Astrocyte (in vitro differentiated cells and primary cell): ENCODE measurements at places on chromosomes 3 and 15. TPM values are rescaled to one million over a fixed set of nuclear protein-coding genes. Genes with fewer than 3 reads are reported as not detected.

DNA sequence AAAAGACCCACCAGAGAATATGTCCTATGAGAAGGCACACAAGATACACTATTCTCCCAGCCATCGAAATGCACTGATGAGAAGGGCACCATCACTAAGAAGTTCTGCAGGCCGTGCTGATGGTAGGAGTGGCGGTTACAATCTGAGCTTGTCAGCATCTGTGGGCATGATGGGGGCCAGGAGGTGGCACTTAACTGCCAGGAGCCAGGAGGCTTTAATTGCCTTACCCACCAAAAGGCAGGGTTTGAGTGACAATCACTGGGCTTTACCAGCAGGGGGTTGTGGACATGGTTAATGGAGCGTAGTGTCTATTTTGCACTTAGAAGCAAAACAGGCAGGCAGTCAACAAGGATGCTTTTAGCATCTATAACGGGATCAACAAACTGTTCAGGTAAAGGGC is 16.0 kb upstream of the SQOR start:
- H3K36me3 ChIP-seq: no peaks in the 10 kb centered on the region
- H3K27me3 ChIP-seq: no peaks in the 10 kb centered on the region
- DNase-seq: no peak
- no peak overlapping the region for H3K4me3 ChIP-seq
- no peaks in the 10 kb centered on the region for H3K4me1 ChIP-seq

GRCh38 chr15:101803676-101804075 is 367 bp downstream of the OR4F6 start:
- peaks cover under 1% of the 10 kb centered on the region for H3K27me3 ChIP-seq
- peak; percentile 18 for DNase-seq
- peaks cover 10% of the 10 kb centered on the region for H3K4me1 ChIP-seq
- H3K4me3 ChIP-seq: no peak overlapping the region

DNA sequence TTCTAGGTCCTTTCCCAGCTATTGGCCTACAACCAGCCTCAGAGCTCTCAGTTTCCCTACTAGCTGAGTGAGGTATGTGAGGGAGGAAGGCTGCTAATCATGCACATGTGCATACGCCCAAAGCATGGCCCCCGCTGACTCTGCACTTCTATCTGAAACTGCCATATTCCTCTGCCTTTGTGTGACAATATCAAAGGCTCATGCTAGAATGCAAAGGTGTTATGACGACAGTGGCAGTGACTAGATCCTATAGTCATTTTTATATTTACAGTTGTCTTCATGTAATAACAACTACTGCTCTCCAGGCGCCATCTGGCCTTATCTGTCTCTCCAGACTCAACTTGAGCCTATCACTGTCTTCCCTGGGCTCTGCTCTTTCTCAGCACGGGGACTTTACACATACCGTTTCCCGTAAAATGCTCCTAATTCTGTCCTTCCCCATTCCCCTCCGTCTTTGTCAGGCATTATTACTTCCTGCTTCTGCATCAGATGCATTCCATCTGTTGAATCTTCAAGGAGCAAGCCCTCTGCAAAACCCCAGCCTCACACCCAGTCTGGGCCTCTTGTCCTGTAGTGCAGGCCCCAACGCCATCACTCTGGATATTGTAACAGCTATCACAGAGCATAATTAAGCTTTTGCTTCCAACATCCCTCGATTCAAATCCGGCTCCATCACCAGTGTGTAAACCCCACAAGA is 102.5 kb downstream of the PDCD6IP start:
- no peak for DNase-seq
- peaks cover 7% of the 10 kb centered on the region for H3K27me3 ChIP-seq
- H3K4me1 ChIP-seq: no peaks in the 10 kb centered on the region
- H3K27ac ChIP-seq: no peak overlapping the region

DNA sequence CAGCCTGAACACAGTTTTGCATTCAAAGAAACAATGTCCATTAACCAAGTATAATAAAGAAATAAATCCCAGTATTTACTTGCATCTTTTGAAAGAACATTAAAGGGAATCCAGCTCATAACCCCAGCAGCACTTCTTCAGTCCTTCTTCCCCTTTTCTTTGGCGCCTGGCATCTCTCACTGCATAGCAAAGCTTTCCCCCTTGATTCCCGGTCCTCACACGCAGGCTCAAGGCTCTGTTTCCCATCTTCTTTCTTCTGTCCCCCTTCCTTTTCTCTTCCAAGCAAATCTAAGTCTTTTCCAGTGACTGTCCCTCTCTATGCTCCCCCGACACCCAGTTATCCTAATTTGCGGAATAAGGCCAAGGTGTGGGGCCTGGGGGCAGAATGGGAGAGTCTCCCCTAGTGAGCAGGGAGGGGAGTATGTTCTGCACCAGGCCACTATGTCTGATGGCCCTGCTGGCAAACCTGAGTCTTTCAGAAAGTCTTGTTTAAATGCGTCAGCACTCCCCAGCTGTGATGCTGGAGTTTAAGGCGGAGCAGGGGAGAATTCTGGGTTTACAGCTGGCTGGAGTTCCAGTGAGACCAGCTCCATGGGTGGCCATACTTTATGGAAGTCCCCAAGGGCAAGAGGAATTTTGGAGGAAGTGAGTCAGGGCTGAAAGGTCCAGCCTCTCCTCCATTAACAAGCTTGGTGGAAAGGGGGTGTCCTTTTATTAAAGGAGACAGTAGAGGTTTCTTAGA is 42.1 kb downstream of the GOLGA6A start:
- H3K27ac ChIP-seq: peak overlapping the region; percentile 72
- no peaks in the 10 kb centered on the region for H3K36me3 ChIP-seq
- peak; percentile 90 for DNase-seq
- peaks cover 29% of the 10 kb centered on the region for H3K4me1 ChIP-seq
- no peak overlapping the region for H3K4me3 ChIP-seq

DNA sequence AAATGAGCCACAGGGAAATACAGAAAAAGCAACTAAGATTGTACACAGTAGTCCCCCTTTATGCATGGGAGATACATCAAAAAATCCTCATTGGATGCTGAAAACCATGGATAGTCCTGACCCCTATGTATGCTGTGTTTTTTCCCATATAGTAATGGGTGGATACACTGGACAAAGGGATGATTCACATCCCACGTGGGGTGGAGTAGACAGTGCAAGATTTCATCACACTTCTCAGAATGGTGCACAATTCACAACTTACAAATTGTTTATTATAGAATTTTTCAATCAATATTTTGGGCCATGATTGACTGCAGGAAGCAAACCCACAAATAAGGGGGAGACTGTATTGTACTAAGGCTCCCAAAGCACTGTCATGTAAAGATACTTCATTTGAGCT is 224.4 kb upstream of the STRIT1 start:
- no peak overlapping the region for H3K4me3 ChIP-seq
- DNase-seq: no peak
- no peak overlapping the region for H3K27ac ChIP-seq
- no peaks in the 10 kb centered on the region for H3K27me3 ChIP-seq

LMOD3 gene
- total RNA-seq: 0.07 TPM in 1 of 2 replicates, not detected in the other

- H3K27me3 ChIP-seq: no peaks in the 10 kb centered on the region
- DNase-seq: peak; percentile 98
- no peaks in the 10 kb centered on the region for H3K36me3 ChIP-seq
- peak overlapping the region; percentile 67 for H3K27ac ChIP-seq
Measured at GRCh38 chr15:57218826-57219576, 157.3 kb upstream of the CGNL1 start.

GRCh38 chr3:124861041-124861440 is 26.1 kb downstream of the ITGB5 start:
- no peak overlapping the region for H3K4me3 ChIP-seq
- H3K4me1 ChIP-seq: peaks cover 29% of the 10 kb centered on the region
- peaks cover 3% of the 10 kb centered on the region for H3K36me3 ChIP-seq

GRCh38 chr3:183275418-183275817 is 22.4 kb downstream of the B3GNT5 start:
- no peak overlapping the region for H3K27ac ChIP-seq
- no peaks in the 10 kb centered on the region for H3K27me3 ChIP-seq
- DNase-seq: peak; percentile 46
- H3K4me1 ChIP-seq: peaks cover 11% of the 10 kb centered on the region
- H3K36me3 ChIP-seq: no peaks in the 10 kb centered on the region
- no peak overlapping the region for H3K4me3 ChIP-seq

- no peaks in the 10 kb centered on the region for H3K27me3 ChIP-seq
- H3K4me3 ChIP-seq: no peak overlapping the region
- no peaks in the 10 kb centered on the region for H3K4me1 ChIP-seq
- no peak overlapping the region for H3K27ac ChIP-seq
- no peak for DNase-seq
Measured at GRCh38 chr3:120459196-120459595, 8.4 kb upstream of the FSTL1 start.

GRCh38 chr3:24661175-24661584 is 166.5 kb upstream of the THRB start:
- no peaks in the 10 kb centered on the region for H3K27me3 ChIP-seq
- no peak overlapping the region for H3K4me3 ChIP-seq
- H3K27ac ChIP-seq: no peak overlapping the region
- H3K4me1 ChIP-seq: no peaks in the 10 kb centered on the region

GRCh38 chr3:162760789-162761188 is 1264.2 kb downstream of the OTOL1 start:
- no peaks in the 10 kb centered on the region for H3K27me3 ChIP-seq
- no peak overlapping the region for H3K27ac ChIP-seq
- no peaks in the 10 kb centered on the region for H3K4me1 ChIP-seq

- DNase-seq: no peak
- peaks cover 58% of the 10 kb centered on the region for H3K36me3 ChIP-seq
- H3K27me3 ChIP-seq: no peaks in the 10 kb centered on the region
- H3K27ac ChIP-seq: no peak overlapping the region
Measured at GRCh38 chr3:124992041-124992440, 57.5 kb upstream of the MUC13 start.

- DNase-seq: no peak
- peaks cover 24% of the 10 kb centered on the region for H3K36me3 ChIP-seq
- H3K4me3 ChIP-seq: no peak overlapping the region
- no peaks in the 10 kb centered on the region for H3K27me3 ChIP-seq
Measured at GRCh38 chr3:112114576-112115160, 18.4 kb downstream of the GCSAM start.

- no peak for DNase-seq
- no peak overlapping the region for H3K4me3 ChIP-seq
- H3K36me3 ChIP-seq: no peaks in the 10 kb centered on the region
- no peaks in the 10 kb centered on the region for H3K4me1 ChIP-seq
Measured at GRCh38 chr3:115689928-115690327, 66.6 kb downstream of the GAP43 start.

HIGD2B gene
- not detected in 2 replicates for total RNA-seq

DNA sequence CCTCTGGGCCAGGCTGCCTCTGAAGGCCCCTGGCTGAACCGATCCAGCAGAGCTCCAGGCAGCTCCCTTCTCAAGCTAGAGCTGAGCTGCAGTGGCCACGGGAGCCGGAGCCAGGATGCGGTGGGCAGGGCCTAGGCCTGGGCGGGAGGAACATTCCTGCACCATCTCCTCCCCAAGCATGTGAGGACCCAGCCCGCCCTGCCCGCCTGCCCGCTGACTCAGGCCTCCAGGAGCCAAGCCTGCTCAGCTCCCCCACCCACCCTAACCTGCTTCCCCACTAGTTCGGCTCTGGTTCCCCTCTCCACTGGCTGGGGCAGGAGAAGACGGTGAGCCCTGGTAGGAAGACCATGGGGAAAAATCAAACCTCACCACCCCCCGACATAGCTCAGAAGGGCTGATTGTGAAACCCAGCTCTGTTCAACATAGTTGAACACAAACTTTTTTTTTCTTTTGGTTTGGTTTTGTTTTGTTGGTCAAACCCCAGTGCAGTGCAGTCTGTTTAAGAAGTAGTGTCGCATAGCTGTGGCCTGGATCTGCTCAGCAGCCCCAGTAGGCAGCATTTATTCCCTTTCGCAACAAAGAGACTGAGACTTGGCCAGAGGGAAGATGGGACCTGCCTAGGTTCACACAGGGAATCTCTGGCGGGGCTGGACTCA is 13.5 kb downstream of the SNX33 start:
- H3K27me3 ChIP-seq: no peaks in the 10 kb centered on the region
- DNase-seq: peak; percentile 91
- peak overlapping the region; percentile 96 for H3K27ac ChIP-seq
- H3K4me3 ChIP-seq: no peak overlapping the region

GRCh38 chr3:167318306-167318705 is 61.8 kb downstream of the ZBBX start:
- H3K4me3 ChIP-seq: no peak overlapping the region
- H3K27ac ChIP-seq: no peak overlapping the region
- no peaks in the 10 kb centered on the region for H3K27me3 ChIP-seq
- no peaks in the 10 kb centered on the region for H3K36me3 ChIP-seq
- H3K4me1 ChIP-seq: no peaks in the 10 kb centered on the region
- no peak for DNase-seq

DNA sequence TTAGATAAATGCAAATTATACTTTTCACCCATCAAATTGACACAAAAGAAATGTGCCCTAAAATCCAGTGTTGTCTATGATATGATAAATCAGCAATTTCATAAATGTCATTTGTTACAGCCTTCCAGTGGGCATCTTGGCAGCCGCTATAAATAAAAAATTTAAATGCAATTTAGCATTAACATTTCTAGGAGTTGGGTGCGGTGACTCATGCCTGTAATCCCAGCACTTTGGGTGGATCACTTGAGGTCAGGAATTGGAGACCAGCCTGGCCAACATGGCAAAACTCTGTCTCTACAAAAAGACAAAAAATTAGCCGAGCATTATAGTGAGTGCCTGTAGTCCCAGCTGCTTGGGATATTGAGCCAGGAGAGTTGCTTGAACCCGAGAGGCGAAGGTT is 65.9 kb upstream of the POMGNT2 start:
- H3K4me3 ChIP-seq: no peak overlapping the region
- no peak for DNase-seq
- no peaks in the 10 kb centered on the region for H3K4me1 ChIP-seq

LSMEM2 gene
- 0.30 TPM in 1 of 2 replicates, not detected in the other for total RNA-seq

DNA sequence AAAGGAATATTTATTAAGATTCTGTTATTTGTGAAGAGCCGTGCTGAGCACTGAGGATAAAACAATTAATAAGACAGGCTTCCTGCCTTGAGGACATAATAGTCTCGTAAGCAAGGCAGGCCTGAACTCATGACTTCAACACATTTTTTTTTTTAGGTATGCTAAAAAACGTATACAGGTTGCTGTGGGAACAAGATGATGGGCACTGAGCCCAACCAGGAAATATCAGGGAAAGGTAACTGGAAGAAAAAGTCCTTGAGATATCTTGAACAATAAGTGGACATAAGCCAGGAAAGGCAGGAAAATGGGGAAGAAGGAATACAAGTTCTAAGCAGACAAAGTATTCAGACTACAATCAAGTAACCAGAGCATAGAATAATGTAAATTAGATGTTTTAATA is 26.1 kb downstream of the CERS3 start:
- H3K4me1 ChIP-seq: no peaks in the 10 kb centered on the region
- H3K36me3 ChIP-seq: no peaks in the 10 kb centered on the region
- H3K27ac ChIP-seq: no peak overlapping the region

ENTPD3 gene
- 0.53 and 0.75 TPM in 2 replicates for total RNA-seq

MUC4 gene
- 0.02 and 0.05 TPM in 2 replicates for total RNA-seq

- no peak overlapping the region for H3K4me3 ChIP-seq
- peaks cover 13% of the 10 kb centered on the region for H3K4me1 ChIP-seq
- DNase-seq: no peak
- no peak overlapping the region for H3K27ac ChIP-seq
- no peaks in the 10 kb centered on the region for H3K27me3 ChIP-seq
- no peaks in the 10 kb centered on the region for H3K36me3 ChIP-seq
Measured at GRCh38 chr3:179045719-179046402, 25.7 kb downstream of the ZMAT3 start.

B3GALNT1 gene
- 11.1 and 12.8 TPM in 2 replicates for total RNA-seq
